ENCODE measurements at places on chromosomes 5 and 9.

GRCh38 chr9:113616621-113617496 is 153.3 kb downstream of the RGS3 start:
- DNase-seq: no peak

GRCh38 chr5:42553461-42553860 is 130.2 kb downstream of the GHR start:
- DNase-seq: no peak

DNA sequence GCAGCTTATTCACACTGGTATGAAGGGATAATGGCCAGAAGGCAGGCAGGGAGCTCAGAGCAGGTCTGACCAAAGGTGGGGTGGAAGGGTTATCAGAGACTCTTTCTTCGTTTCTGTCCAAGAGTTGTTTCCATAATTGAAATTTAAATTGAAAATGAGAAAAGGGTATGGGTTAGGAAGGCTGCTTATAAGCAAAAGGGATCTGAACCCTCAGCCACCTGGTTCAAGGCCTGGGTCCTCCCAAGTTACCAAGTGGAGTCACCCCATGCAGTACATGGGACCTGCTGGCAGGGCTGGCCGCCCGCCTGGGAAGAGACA is 17.8 kb downstream of the EEIG1 start:
- no peak for DNase-seq

- no peak for DNase-seq
Measured at GRCh38 chr5:103424453-103425205, 138.0 kb downstream of the NUDT12 start.

DNA sequence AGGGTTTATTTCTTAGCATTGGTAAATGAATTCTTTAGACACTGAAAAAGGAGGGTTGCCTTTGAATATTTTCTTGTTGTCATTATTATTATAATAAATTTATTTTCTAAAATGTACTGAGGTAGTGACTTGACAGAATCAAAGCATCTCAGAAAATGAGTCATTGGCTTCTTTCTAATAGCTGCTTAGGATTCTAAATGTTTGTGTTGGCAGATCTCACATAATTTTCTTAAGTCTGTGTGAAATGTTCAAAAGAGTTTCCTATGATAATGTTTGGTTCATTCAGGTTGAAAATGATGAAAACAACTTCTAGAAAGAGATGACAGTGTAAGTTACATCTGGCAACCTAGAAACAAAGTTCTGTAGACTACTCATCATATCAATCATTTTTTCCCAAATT is 69.7 kb downstream of the SH3GL2 start:
- no peak for DNase-seq

DNA sequence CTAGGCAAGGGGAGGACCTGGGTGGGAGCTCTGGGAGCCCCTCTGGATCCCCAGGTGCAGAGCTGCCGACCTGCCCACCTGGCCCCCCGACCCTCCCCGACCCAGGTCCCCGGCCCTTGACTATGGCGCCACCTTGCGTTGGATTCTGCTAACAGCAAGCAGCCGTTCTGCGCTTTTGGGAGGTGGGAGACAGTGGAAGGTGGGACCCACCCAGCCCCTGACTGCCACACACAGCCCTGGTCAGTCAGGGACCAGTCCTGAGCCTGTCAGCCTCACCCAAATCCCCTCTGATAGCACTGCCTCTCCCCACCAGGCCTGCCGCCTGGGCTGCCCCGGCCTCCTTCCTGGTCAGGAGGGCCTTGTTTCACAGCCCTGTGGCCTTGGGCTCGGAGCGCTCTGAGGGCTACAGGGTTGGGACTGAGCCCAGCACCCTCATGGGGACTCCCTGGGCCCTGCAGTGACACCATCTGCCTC is 77.9 kb downstream of the HMCN2 start:
- no peak for DNase-seq

GRCh38 chr9:5553211-5553610 is 42.9 kb downstream of the PDCD1LG2 start:
- DNase-seq: no peak

DNA sequence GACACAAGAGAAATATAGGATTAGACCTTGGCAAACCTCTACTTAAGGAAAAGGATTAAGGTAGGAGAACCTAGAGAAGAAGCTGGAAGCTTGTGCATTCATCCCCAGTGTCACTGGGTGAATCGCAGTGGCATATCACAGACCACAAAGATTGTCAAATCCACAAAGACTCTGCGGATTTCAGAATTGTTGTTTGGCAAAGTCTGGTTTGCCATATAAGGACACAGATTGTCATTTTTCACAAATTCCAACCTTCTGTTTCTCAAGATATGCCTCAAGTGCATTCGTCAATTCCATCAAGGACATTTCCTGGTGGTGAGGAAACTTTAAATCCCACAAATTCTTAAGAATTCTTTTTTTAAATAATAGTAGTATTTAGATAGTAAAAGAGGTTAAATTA is 395.1 kb upstream of the PAPPA start:
- DNase-seq: no peak

- DNase-seq: no peak
Measured at GRCh38 chr5:129046151-129046550, 48.4 kb upstream of the ISOC1 start.

GRCh38 chr5:53512539-53512938 is 32.1 kb downstream of the FST start:
- DNase-seq: no peak

DNA sequence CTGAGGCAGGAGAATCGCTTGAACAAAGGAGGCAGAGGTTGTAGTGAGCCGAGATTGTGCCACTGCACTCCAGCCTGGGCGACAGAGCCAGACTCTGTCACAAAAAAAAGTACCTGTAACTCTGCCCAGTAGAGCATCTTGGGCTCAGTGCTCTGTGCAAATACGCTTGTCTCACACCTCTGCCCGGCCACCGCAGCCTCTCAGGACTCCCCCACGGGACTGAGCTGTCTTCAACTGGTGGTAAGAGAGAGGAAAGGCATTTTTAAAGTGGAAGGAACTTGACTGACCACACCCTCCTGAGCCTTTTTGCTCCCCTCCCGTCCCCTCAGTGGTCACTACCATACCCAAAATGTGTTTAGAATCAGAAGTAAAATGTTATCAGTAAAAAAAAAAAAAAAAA is 174.3 kb upstream of the PIK3R1 start:
- DNase-seq: no peak

Data from stimulated activated CD8-positive, alpha-beta memory T cell treated with anti-CD3 and anti-CD28 coated beads, Interleukin-7, amount 100 ng/mL, for 24 hours (primary cell).